ENCODE measurements at places on chromosomes 1 and 21. TPM values are rescaled to one million over a fixed set of nuclear protein-coding genes. Genes with fewer than 3 reads are reported as not detected.

DNA sequence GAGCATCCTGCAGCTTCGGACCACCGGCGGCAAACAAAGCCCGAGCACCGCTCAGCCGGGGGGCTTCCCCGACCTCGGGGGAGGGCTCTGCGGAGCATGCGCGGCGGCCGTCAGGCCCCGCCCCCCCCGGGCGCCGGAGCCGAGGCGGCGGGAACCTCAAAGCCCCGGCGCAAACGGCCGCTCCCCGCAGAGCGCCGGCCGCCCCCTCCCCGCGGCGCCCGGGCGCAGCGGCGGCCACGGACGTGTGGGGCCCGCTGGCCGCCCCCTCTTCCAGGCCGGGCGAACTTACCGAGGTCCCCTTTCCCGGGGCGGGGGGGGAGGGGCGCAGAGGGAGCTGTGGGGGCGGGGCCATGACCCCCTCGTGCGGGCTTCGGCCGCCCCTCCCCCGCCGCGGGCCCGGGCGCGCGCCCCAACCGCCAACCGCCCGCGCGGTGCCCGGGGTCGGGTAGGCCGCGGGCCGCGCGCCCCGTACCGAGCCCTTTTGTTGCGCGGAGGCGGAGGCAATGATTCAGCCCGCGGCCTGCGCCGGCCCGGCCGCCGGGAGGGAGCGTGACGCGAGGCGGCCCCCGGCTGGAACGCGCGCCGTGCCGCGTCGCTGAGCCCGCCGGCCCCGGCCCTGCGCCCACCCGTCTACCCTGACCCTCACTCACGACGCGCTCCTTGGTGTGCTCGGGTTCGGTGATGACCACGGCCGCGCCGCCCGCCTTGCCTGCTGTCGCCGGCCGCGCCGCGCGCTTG lies 1.7 kb downstream of the RCC2 start:
- DNase-seq = no peak

DNA sequence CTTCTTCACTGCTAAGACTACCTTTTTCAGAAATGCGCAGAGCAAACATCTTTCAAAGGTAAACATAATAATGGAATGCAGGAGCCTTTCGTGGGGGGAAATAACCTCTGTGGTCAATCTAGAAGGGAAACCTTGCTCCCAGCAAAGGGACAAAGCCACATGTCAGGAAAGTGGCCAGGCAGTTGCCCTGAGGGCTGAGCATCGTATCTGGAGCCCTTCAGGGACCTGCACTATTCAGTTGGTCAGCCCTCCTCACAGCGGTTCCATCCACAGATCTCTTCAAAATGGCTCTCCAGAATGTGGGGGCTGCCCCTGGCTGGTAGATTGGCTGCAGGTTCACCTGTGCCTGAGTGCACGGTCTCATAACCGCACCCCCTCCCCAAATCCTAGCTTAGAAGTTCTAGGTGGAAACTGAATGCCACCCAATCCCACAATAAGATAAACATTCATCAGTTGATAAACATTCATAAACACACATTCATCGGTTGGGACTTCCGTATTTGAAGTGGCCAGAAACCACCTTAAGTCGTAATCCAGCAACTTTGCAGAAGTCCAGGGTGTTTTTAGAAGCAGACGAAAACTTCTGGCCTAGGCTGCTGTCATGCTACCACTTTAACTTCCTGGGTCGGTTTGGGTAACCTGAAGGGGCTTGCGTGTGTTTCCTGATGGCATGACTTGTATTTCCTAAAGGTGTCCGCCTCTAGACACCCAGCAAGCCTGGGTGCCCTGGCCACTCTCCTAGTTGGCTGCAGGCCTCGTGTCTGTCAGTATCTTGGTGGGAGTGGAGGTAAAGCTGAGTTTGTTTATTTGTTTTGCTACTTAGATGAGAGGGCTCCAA lies 50.5 kb downstream of the RASSF5 start:
- no peak for DNase-seq

DNA sequence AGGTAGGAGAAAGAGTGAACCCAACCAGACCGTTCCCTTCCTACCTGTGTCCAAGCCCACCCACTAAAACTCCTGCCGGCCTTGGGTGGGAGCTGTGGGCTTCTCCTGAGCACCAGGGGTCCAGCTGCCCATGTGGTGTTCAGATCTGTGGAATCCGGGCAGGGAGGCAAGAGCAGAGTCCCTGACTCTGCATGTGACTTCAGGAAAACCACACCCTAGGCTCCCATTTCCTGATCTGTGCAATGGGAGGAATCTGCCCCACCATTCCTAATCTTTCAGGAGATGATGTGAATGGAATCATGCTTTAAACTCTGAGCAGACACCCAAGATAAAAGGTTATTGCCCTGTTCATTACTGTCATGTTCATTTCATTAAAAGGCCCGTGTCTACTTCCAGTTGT lies 27.6 kb downstream of the EIF2D start:
- DNase-seq = no peak

DNA sequence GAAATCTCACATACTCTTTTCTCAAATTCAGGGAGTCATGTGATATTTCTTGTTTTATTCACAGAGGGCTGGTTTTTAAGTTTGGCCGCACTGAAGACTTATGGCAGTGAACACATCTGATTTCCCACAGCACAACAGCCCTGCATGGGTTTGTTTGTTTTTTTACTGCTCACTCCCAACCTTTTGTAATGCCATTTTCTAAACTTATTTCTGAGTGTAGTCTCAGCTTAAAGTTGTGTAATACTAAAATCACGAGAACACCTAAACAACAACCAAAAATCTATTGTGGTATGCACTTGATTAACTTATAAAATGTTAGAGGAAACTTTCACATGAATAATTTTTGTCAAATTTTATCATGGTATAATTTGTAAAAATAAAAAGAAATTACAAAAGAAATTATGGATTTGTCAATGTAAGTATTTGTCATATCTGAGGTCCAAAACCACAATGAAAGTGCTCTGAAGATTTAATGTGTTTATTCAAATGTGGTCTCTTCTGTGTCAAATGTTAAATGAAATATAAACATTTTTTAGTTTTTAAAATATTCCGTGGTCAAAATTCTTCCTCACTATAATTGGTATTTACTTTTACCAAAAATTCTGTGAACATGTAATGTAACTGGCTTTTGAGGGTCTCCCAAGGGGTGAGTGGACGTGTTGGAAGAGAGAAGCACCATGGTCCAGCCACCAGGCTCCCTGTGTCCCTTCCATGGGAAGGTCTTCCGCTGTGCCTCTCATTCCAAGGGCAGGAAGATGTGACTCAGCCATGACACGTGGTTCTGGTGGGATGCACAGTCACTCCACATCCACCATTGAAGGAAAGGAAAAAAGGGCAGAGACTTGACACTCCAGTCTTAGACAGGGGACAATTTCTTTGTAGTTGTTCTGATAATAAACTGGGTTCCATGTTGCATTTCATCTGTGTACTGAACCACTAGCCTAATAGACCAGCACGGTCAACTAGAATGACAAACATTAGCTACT lies 22.8 kb downstream of the TMEM50A start:
- DNase-seq = no peak

CROCC gene
- 8.0 TPM for total RNA-seq

NPHS2 gene
- not detected for total RNA-seq

All from gastrocnemius medialis (tissue), 4 donors.